ENCODE measurements at places on chromosomes 4 and X.

GRCh38 chr4:41512136-41512535 lies 25.8 kb upstream of the LIMCH1 start:
- no peak for DNase-seq
- H3K27ac ChIP-seq = no peak overlapping the region
- H3K36me3 ChIP-seq = no peaks in the 10 kb centered on the region
- no peak overlapping the region for H3K4me3 ChIP-seq
- no peaks in the 10 kb centered on the region for H3K27me3 ChIP-seq
- no peaks in the 10 kb centered on the region for H3K4me1 ChIP-seq

DNA sequence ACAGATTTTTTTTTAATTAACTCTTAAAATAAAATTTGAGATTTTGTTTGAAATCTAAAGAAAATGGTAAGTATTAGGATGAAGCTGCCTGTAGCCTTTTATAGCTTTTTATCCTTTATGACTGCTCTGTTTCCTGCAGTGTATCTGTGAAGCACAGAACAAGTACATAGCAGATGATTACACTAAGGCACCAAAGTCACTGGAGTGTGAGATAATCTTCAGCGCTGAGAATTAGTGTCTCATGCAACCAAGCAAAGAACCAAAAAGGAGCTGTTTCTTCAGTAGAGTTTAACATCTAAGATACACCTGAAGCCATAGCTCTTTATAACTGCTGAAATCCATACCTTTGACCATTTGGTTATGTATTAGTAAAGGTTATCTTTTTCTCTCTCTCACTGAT lies 1989.8 kb upstream of the PCDH10 start:
- no peak overlapping the region for H3K27ac ChIP-seq
- H3K36me3 ChIP-seq = no peaks in the 10 kb centered on the region
- H3K4me1 ChIP-seq = no peaks in the 10 kb centered on the region
- no peak overlapping the region for H3K4me3 ChIP-seq
- no peaks in the 10 kb centered on the region for H3K27me3 ChIP-seq

- no peaks in the 10 kb centered on the region for H3K36me3 ChIP-seq
- no peak for DNase-seq
- no peak overlapping the region for H3K4me3 ChIP-seq
- no peak overlapping the region for H3K27ac ChIP-seq
- H3K27me3 ChIP-seq = no peaks in the 10 kb centered on the region
Observed at GRCh38 chrX:127764674-127765073, 287.5 kb downstream of the ACTRT1 start.

DNA sequence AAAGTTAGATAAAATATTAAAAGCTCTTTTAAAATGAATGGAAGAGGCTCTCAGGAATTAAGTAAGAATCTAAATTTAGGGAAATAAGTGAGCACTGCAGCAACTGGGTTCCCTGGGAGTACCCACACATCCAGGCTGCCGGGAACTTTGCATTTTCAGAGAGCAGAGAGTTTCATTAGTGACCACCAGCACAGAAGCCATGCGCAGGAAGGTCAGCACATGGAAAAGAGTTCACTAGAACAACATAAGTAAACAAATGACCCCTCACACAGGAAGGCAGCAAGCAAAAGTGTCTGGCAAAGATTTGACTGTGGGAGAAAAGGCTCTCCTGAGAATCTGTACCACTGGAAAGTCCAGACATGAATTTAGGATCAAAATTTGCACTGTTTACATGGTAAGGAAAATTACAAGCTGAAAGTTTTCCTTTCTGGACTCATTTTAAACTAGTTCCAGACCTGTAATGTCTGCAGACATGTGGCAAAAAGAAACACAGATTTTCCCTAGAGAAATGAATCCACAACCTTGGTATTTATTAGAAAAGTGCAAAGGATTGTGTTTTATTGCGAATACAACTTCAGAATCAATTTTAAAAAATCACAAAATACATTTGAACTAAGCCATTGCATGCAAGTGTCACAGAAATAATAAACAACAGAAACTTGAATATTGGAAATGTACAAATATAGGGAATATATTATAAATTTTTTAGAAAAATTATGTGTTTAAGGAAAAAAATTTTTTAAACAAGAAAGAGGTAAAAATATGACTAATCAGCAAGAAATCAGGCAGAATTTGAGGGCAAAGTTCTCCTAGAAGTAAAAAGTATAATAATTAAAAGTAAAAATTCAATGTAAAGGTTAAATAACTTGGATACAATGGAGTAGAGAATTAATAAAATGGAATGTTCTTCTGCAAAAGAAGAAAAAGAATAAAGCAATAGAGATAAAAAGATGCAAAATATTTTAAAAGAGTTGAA lies 18.4 kb upstream of the MYOZ2 start:
- DNase-seq = no peak
- no peak overlapping the region for H3K27ac ChIP-seq
- no peaks in the 10 kb centered on the region for H3K27me3 ChIP-seq
- H3K36me3 ChIP-seq = no peaks in the 10 kb centered on the region

DNA sequence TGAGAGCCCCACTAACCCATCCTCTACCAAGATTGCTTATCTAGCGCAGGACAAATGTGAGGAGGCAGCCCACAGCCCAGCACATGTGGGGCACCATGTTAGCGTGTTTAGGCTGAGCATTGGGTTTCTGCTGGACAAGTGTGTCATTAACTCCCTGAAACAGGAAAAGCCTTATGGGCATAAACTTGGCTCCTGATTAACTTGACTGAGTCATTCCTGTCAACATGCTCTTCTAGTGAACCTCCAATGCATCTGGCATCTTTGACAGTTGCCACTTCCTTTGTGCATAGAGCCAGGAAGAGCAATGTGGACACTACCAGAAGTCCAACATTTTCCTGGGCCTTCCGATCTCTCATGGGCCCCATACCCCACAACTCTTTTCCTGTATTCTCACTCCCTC lies 2.5 kb downstream of the SPIN2A start:
- DNase-seq = no peak
- no peaks in the 10 kb centered on the region for H3K36me3 ChIP-seq
- no peaks in the 10 kb centered on the region for H3K4me1 ChIP-seq
- no peak overlapping the region for H3K27ac ChIP-seq
- H3K27me3 ChIP-seq = no peaks in the 10 kb centered on the region
- H3K4me3 ChIP-seq = no peak overlapping the region

DNA sequence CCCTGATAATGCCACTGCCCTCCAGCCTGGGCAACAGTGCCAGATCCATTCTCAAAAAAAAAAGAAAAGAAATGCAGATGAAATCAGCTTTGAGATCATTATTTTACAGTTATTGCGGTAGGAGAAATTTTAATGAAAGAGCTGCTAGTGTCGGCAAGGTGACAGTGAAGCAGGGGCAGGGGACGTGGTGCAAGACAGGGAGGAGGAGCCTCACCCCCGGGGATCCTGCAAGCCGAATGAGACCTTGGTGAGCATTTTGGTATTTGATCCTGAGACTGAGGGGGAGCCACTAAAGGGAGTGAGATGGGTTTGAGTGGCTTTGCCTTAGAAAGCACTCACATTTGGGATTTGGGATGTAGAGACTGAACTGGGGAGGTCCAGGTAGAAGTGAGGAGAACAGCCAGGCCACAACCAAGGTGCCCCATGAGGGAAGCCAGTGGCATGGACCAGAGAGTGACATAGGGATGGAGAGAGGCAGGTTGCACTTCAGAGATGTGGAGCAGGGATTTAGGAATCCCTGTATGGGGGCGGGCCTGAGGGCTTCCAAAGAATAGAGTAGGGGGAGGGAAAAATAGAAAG lies 23.6 kb downstream of the RBM10 start:
- H3K36me3 ChIP-seq = no peaks in the 10 kb centered on the region
- H3K4me1 ChIP-seq = no peaks in the 10 kb centered on the region
- H3K4me3 ChIP-seq = no peak overlapping the region

DNA sequence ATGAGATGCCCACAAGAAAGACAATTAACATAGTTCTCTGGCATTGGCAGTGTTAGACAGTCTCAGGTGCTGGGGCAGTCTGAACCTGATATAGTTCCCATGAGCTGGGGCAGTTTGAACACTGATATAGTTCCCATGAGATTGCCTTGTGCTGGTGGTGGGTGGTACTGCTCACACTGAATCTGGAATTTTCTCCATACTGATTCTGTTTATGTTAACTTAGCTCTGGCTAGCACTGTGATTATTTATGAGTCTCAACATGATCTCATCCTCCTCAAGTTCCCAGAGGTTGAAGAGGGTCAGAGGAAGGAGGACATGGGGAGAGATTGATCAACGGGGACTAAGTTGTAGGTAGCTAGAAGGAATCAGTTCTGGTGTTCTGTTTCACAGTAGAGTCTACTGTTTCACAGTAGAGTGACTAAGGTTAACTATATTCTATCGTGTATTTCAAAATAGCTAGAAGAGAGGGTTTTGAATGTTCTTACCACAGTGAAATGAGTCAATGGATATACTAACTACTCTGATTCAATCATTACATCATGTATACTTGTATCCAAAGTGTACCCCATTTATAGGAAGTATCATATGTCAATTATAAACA lies 379.9 kb downstream of the ADAM29 start:
- no peak overlapping the region for H3K27ac ChIP-seq
- H3K4me1 ChIP-seq = no peaks in the 10 kb centered on the region
- H3K27me3 ChIP-seq = no peaks in the 10 kb centered on the region
- H3K36me3 ChIP-seq = no peaks in the 10 kb centered on the region
